HFF-Myc (cell line): ENCODE measurements at places on chromosomes 3 and 15.

- DNase-seq = no peak
These were observed 498.5 kb upstream of the CNTN4 start for GRCh38 chr3:1600206-1600605.

DNA sequence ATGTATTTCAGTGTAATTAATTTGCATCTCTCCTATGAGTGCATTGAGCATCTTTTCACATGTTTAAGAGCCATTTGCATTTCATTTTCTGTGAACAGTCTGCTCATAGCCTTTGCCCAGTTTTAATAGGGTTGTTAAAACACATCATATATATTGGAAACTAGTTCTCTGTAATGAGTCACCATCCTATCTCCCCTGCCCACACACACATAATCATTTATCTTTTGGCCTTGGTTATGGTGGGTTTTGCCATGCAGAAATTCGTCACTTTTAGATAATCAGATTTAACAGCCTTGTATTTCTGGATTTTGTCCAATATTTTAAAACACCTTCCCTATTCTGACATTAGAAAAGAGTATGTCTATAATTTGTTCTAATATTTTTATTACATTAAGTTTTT, 11.9 kb upstream of the CHRM5 start:
- no peak for DNase-seq

GRCh38 chr3:52195823-52196331, 2.1 kb upstream of the ALAS1 start:
- peak; percentile 26 for DNase-seq

- no peak for DNase-seq
These were observed 18.1 kb downstream of the H1-8 start for GRCh38 chr3:129560911-129561594.

DNA sequence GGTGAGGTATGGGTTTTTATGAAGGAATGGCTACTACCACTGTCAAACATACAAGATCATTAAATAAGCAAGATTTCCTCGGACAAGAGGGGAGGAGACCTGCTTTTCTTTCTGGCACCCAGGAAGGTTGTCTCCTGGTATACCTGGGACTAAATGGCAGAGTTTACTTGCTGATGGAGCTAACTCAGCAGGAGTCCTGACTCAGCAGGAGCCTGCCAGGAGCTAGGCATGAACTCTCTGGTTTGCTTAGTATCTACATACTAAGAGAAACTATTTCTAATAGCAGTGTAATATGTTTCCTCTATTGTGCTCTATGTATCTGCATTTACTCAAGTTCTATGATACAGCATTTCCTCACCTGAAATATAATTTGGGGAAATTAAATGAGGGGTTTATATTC, 404.2 kb downstream of the RSL24D1 start:
- no peak for DNase-seq

GRCh38 chr15:41630616-41631217, 29.5 kb upstream of the MGA start:
- DNase-seq = no peak

DNA sequence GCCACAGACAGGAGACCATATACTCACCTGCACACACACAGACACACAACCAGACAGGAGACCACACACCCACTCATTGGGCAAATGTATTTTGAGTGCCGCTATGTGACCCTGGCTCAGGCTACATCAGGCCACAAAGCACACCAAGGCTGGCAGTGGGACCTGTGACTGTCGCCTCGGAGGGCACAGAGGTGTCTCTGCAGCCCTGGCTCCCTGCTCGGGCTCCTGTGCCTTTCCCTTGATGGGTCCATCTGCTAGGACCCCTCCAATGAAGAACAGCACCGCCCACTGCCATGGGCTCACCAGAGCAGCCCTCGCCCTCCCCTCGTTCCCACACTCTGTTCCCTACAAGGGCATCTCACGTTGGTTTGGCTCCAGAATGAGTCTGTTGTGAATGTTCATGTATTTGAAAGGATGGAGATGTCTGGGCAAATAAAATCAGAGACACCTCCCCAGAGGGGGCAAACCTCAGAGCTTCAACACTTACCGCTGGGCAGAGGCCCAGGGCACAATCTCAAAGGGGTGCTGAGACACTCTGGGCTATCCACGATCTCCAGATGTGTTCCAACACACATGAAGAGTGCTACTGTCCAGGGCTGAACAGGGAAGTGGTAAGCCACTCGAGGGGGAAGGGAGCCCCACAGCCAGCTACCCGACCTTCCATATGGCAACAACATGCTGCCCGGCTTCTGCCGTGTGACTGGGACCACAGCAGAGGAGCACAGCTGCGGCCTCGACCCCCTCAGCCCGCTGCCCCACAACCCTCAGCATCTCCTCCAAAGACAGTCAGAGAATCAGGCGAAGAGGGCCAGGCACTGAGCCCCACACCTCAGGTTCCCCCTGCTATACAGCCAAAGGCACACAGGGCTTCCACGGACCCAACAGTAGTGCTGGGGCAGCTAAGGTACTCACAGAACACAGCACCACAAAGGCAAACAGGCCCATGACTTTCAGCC, 74.9 kb downstream of the OCA2 start:
- no peak for DNase-seq

DNA sequence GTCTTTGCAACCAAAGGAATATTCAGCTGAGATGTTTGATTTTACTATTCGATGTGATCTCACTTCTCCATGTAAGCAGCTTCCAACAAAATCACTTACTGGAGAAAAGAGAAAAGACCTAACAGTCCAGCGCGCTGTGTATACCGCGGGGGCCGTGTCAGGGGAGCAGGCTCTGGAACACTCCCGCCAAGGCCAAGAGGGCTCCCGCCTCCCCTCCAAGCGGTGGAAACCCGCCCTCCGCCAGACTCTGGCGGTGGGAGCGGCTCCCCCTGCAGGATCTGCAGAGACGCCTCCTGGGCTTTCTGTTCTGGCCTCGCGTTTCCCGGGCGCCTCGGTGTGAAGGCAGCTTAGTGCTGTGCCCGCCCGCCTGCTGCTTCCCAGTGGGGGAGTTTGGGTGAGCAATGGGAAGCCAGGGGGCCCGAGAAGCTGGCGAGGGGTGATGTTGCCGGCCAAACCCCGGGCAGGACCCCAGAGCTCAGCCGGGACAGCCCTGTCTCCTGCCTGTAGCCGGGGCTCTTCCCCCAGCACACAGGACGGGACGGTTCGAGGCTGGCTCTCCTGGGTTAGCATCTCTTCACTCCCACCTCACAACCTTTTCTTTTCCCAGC, 36.3 kb downstream of the CHST14 start:
- DNase-seq = no peak

DNA sequence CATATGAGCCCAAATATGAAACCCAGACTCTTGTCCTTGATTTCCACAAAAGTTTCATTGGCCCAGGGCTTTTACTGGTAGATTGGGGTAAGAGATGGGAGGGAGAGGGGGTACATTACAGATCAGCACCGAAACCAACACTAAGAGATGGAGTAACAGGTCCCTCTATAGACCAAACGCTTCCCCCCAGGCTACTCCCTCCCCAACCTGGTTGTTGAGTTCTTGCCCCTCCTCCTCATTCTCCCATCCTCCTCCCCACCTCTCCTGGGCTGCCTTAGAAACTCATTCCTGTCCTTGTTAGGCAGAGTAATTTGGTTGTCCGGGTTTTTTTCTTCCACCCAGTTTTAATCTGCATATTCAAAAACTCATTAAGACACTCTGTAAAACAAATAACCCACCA, 74.1 kb downstream of the MESD start:
- DNase-seq = no peak

DNA sequence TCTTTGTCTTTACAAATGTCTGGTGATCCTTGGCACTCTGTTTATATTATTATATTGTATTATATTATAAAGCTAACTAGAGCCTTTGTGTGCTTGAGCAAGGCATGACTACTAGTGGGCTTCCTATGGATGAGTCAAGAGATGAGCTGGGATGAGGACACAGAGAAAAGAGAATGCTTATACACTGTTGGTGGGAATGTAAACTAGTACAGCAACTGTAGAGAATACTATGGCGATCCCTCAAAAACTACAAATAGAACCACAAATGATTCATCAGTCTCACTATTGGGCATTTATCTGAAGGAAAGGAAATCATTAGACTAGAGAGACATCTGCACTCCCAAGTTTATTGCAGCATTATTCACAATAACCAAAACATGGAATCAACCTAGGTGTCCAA, 40.8 kb upstream of the MED12L start:
- no peak for DNase-seq

DNA sequence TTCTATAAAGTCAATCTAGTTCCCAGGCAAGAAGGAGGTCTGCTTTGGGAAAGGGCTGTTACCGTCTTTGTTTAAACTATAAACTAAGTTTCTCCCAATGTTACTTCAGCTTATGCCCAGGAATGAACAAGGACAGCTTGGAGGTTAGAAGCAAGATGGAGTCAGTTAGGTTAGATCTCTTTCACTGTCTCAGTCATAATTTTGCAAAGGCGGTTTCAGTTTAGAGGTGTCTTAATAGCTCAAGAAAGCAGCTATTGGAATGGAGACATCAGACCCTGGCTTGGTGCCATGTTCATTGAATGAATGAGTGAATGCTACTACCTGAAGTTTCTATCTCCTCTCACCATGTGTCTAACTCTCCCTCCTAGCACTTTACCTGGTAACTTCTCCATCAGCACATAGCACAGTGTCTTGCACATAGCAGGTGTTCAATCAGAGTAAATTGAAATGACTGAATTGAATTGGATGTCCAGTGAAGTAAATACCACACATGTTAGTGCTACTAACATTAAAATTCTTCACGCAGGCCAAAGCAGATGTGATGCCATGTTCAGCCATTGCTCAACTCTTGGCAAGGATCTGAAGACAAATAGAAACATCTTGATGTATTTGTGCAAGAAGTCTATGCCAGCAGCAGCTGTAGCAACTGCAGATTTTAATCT, 28.2 kb downstream of the CLEC3B start:
- DNase-seq = peak; percentile 67

- DNase-seq = no peak
These were observed 825 bp upstream of the RTP3 start for GRCh38 chr3:46496746-46497555.

- DNase-seq = no peak
These were observed 87.7 kb downstream of the XXYLT1 start for GRCh38 chr3:195183071-195183776.

GRCh38 chr3:54931182-54931581, 3.3 kb upstream of the LRTM1 start:
- no peak for DNase-seq

GRCh38 chr15:58627701-58628100, 121.8 kb downstream of the ADAM10 start:
- DNase-seq = no peak

- DNase-seq = no peak
These were observed 7.3 kb upstream of the CHCHD6 start for GRCh38 chr3:126696701-126697267.

- no peak for DNase-seq
These were observed 27.1 kb upstream of the PIK3CB start for GRCh38 chr3:138861798-138862197.

- DNase-seq = no peak
These were observed 800 bp downstream of the DAG1 start for GRCh38 chr3:49470714-49471420.

- no peak for DNase-seq
These were observed 40.7 kb upstream of the CHST2 start for GRCh38 chr3:143078883-143079282.

DNA sequence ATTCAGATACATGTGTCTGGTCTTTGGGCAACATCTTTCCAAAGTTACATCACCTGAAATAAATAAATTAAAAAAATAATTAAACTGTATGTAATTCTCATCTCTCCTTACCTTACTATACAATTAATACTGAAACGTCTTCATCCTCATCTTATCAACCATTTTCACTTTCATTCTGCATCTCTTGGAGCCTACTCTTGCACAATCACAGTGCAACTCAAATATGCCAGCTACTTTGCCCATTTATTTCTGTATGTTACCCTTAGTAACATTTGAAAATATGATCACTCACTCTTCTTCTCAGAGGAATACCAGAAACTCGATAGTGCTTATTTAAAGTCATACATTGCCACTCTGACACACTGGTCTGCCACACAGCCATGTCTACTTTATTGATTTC, 1357.1 kb upstream of the CADM2 start:
- DNase-seq = no peak

- no peak for DNase-seq
These were observed 197.6 kb upstream of the CFAP20DC start for GRCh38 chr3:59247402-59247841.

GRCh38 chr3:190359813-190360212, 28.1 kb upstream of the CLDN16 start:
- no peak for DNase-seq

- DNase-seq = no peak
These were observed 12.1 kb upstream of the POLG start for GRCh38 chr15:89346516-89347231.

DNA sequence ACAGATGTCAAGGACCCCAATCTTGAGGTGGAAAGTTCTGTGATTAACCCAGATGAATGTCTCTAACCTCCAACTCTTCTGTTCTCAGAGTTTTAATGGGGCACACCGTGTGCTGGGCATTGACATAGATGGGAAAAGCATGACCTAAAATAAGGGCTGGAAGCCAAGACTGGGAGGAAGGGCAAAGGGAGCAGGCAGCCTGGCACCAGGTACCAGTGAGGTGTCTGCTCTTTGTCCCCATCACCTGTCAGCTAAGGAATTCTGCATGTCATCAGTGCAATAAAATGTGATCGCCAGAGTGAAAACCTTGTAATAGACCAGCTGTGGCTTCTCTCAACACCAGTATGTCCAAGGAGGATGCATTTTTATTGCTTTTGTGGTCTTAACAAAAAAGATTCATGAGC, 143.5 kb upstream of the TPM1 start:
- no peak for DNase-seq

DNA sequence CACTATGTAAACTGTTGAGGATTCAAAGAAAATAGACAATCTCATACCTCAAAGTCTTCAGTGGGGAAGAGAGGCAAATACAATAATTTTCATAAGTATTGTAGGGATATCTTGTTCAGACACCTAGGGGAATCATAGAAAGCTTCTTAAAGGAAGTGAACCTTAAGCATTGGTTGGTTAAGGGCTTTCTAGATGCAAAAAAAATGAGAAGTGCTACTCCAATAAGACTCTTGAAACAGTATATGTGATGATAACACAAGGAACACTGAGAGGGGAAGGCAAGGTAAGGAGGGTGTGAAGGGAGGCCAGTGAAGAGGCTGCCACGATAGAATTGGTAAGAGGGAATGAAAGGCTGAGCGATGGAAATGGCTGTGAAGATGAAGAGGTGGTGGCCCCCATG, 104.1 kb downstream of the TPRG1 start:
- no peak for DNase-seq

DNA sequence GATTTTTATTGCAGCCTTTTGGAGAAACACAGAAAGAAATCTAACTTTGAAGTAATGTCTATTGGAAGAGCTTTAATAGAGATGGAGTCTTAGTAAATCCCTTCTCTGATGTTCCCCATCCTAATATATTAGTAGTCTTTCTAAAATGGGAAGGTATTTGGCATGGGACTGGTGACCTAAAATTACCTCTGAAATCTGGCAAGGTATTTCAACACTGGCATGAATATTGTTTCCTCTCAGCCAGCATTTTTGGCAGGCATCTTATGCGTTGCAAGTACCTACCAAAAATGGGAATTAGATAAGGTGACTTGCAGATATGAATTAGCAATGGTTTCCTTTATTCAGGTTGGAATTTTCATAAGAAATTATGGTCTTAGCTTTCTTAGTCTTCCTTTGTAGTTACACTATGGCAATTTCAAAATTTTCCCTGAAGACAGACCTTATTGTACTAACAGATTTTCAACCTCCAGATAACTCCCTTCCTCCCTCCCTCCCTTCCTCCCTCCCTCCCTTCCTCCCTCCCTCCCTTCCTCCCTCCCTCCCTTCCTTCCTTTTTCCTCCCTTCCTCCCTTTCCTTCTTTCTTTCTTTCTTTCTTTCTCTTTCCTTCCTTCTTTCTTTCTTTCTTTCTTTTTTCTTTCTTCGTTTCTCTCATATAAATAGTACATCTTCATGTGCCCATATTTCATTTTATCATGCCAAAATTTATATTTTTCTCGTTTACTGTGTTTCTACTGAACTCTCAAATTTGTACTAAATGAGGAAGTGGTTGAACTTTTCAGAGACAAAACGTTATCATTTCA, 168.2 kb upstream of the KCNMB2 start:
- DNase-seq = no peak
